ENCODE measurements at places on chromosomes 16 and 17.
A peak's percentile ranks its signal among the peaks of the same experiment; 100 is the strongest.

DNA sequence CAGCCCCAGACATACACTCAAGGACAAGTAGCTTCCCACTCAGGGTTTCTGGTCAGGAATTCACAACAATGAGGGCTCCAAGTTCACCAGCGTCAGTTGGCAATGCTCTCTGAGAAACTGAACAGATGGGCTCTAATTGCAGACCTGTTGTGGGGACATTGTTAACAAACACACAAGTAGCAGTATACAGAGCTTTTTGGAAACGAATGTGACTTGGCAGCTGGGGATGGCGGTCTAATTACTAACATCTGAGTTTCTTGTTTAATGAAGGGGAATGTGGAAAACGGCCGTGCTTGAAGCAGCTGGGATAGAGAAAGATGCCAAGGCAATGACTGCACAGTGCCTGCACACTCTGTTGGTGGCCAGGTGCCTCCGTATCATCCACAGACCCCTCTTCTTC is 316.1 kb upstream of the IRX3 start:
- DNase-seq, result no peak

DNA sequence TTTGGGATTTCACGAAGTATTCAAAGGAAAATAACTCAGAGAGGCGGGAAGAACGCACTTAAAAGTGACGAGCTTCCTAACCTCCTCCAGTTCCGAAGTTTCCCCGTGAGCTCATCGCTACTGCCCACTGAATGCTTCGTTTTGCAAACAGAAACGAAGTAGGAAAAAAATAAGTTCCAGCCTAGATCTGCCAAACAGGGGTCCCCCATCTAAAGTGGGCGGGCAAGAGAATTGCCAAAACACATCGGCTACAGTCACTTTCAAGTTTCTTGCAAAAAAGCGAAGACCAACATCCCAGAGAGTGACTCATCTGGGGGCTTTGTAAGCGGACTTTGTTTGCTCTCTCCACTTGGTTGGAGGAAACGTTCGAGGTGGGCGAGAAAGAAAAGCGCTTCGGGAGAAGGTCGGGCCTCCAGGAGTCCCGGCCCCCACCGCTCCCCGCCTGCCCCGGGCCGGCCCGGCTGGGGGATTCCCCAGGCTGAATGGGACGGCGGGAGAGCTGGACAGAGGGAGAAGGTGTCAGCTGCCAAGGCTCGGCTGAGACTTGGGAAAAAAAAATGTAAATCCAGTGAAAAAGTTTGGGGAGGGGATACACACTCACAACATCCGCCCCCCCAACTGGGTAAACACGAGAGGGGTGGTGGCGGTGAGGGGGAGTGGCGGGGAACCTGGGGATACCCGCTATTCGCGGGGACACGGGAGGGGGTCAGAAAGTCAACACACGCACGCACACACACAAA is 1.0 kb downstream of the VEZF1 start:
- DNase-seq, result no peak

GRCh38 chr16:69412287-69412686 is 12.1 kb upstream of the CYB5B start:
- no peak for DNase-seq

- DNase-seq, result no peak
These were observed 5.7 kb downstream of the DUSP3 start for GRCh38 chr17:43772877-43773648.

DNA sequence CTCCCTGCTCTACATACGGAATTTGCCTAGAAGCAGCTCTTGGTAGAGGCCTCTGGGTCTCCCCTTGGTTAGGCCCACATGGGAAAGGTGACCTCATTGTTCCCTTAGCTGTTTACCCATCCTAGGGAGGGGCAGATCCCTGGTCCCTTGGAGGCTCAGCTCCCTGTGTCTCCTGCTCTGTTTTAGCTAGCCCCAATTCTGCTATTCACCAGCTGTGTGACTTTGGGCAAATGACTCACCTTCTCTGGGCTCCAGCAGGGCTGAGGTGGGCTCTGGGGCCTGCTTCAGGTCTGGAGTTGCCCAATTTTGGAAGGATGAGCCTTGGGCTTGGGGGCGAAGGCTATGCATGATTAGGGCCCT is 3.9 kb downstream of the ABCC3 start:
- peak; percentile 27 for DNase-seq

DNA sequence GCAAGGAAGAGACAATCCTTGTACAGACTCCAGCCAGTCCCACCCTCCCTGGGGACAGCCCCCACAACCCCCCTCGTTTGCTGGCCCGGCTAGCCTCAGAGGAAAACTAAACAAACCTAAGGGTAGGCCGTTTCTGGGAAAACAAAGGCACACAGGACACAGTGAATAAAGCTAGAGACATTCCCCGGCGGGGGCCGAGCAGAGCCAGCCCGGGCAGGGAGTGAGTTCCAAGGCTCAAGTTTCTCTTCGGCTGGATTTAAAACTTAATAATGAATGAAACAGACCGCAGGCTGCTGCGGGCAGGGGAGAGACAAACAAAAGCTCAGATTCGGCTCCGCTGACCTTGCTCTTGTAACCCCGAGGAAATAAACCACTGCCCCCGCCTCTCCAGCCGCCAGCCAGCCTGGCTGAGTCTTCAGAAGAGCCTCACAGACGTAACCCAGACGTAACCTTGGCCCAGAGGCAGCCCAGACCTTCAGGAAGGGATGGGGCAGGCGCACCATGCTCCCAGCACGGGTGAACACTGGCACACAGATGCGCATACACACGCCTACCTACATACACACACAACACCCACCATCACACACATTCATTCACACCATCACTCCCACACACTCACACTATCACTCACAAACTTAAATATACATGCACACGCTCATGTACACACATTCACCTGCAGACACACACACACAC is 216.0 kb downstream of the ZNF423 start:
- DNase-seq, result no peak

GRCh38 chr17:39701012-39701783 is 1.3 kb downstream of the ERBB2 start:
- DNase-seq, result no peak

- DNase-seq, result no peak
These were observed 2103.1 kb downstream of the TP53TG3F start for GRCh38 chr16:35562471-35562870.

DNA sequence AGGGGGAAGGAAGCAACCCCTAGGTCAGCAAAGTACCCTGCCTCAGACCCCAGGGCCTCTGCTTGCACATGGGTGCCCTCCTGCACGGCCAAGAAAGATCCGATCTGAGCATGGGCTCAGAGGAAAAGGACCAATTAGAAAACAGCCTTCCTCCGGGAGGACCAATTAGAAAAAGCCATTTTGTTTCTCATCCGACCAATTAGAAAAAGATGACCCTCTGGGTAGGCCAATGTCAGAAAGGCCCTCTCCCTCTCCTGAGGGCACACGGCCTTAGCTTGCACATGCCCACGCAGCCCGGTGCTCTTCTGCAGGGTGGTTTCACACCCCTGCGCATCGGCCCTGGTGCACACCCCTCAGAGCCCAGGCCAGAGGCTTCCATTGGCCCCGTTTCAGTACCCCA is 5.1 kb upstream of the CISD3 start:
- DNase-seq, result no peak

- DNase-seq, result no peak
These were observed 20.2 kb downstream of the HIGD1B start for GRCh38 chr17:44867841-44868240.

GRCh38 chr16:11016993-11017392 is 72.6 kb downstream of the CLEC16A start:
- no peak for DNase-seq

GRCh38 chr16:85956426-85956825 is 57.5 kb downstream of the IRF8 start:
- no peak for DNase-seq

DNA sequence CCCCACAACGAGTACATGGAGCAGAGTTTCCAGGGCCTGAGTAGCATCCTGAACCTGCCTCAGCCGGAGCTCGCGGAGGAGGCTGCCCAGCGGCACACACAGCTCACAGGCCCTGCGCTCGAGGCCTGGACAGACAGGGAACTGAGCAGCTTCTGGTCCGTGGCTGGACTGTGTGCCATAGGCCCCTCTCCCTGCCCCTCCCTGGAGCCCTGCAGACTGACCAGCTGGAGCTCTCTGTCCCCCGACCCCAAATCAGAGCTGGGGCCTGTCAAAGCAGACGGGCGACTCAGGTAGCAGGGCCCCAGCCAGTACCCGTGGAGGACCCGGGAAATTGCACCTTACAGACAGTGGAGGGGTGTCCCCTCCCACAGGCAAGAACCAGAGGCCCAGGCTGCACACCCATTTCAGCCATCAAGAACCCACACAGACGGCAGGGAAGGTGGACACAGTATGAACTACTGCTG is 13.0 kb downstream of the MRPL27 start:
- DNase-seq, result no peak

- DNase-seq, result no peak
These were observed 32.8 kb downstream of the VAC14 start for GRCh38 chr16:70768203-70768580.

DNA sequence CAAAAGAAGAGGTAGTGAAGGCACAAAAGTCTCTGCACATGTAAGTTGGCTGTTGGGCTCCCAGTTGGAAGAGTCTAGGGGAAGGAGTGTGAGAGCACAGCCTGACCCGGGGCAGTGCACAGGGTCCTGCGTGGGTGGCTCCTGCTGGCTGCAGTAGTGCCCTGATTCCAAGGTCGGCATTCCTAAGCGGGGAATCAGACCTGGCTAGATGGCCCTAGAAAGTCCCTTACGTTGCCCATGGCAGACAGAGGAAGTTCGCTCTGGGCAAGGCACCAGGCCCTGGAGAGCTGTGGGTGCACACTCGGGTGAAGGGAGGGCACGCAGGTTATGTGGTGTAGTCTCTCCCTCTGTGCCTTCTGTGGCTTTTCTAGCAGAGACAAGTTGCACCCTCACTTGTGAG is 22.8 kb upstream of the SLC5A11 start:
- no peak for DNase-seq

GRCh38 chr16:56329887-56330286 is 95.5 kb downstream of the AMFR start:
- no peak for DNase-seq

DNA sequence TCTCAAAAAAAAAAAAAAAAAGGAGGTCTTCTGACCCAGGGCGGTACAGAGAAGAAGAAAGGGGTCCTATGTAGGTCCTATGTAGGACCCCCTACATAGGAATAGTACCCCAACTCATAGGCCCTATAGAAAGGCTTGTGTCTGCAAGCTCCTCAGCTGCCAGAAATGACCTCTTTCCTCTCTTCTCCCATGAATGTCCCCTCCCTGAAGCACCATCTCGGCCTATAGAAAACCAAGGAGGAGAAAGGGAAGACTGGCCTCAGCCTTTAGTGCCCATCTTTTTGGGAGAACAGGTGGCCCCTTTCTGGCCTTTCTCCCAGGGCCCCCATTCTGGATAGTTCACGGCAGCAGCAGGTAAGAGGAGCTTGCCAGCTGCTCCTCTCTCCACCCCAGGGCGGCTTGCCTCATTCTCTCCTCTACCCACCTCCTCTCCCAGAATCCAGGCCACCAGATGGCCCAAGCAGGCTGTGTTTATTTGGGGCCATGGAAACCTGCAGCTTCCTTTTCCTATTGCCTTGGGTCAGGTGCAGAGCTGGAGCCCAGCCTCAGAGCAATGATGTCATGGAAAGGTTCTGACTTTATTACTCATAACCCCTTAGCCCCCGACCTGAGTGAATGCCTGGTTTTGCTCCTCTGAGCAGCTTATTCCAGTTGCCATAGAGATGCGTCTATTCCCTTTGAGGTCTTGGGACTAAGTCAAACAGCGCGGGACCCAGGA is 1.6 kb upstream of the MRPL58 start:
- peak; percentile 50 for DNase-seq

- no peak for DNase-seq
These were observed 22.0 kb upstream of the CPNE2 start for GRCh38 chr16:57070424-57070823.

DNA sequence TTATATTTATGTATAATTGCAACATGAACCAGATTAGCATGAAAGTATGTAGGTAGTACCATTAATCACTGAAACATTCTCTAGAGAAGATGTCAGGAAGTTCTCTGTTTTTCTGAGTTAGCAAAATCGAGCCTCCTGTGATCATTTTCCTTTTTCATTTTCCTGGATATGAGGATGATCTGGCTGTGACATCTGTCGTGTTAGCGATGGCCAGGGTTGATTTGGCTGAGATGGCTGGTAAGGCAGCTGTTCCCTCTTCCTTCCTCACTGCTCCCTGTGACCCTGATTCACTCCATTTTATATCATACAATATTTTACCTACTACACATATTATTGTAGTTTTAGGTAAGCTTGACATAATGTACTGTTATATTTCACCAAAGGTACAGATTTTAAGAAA is 10.3 kb downstream of the CNTNAP4 start:
- no peak for DNase-seq

GRCh38 chr16:8572919-8573724 is 17.2 kb downstream of the TMEM114 start:
- peak; percentile 1 for DNase-seq

GRCh38 chr16:51327001-51327400 is 175.9 kb upstream of the SALL1 start:
- no peak for DNase-seq

- no peak for DNase-seq
These were observed 71.9 kb upstream of the TEKT1 start for GRCh38 chr17:6903326-6903900.

GRCh38 chr17:21140911-21141310 is 14.1 kb downstream of the DHRS7B start:
- DNase-seq, result no peak

DNA sequence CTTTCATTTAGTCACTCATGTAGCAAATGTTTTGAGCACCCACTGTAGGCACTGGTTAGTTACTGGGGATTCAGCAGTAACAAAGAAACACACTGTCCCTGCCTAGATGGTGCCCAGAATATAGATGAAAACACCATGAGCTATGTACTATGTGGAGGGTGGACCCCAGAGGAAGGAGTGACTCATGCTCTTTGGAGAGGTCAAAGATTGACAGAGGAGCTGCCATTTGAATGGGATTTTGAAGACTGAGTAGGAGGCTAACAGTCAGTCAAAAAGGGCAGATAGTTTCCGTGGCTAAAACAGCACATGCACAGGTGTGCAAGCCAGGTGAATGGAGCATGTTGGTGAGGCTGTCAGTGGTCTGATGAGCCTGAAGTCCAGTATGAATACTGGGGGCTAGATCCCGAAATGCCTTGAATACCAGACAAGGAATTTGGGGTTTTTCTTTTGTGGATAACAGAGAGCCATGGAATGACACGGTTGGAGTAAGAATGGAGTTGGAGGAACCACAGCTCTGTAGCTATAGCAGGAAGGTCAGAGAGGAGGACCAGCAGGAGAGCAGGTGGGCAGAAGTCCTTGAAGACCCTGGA is 6.1 kb downstream of the IL21R start:
- DNase-seq, result no peak

Data from NCI-H526 (cell line).